ENCODE measurements at places on chromosomes 7 and 10.

DNA sequence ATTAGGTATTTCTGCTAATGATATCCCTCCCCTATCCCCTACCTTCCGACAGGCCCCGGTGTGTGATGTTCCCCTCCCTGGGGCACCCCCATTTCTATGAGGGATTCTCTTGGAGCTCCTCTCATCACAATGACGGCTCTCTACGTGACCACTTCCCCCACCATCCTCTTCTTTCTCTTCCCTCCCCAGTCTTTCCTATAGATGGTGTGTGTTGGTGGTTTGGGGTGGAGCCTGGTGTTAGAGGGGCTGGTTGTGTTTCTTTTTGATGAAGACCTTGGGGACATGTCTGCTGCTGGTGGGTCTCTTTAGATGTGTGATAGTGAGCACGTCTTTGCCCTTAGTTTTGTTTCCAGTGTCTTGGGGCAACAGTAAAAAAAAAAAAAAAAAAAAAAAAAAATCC, 28.6 kb downstream of the RPS24 start:
- DNase-seq, result no peak

DNA sequence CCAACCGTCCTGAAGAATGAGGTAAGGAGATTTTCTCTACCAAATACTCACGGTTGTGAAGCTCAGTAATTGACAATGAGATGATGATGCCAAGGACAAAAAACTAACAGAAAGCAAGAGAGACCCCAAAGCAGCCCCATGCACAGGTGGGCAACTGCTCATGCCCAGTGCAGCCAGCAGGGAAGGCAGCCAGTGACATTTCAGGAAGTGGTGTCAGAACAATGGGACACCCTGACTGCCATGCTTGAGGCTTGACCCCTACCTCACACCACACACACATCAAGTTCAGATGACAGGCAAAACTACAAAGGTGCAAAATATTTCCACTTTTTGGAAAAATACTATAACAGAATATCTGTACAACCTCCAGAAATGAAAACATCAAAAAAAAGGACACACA, 66.9 kb downstream of the CFAP46 start:
- DNase-seq, result no peak

DNA sequence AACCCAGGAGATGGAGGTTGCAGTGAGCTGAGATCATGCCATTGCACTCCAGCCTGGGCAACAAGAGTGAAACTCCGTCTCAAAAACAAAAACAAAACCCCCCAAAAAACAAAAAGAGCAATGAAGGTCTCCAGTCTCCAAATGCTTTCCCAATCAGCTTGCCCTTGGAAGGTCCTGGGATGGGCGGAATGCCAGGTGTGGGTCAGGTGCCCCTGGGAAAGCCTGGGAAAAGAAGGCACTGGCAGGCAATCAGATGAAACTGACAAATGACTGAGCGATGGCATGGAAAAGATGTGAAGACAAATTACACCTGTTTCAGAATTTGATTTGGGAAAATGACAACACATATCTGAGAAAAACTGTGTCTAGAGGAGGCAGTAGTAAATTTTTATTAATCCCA, 210.4 kb upstream of the IMMP2L start:
- no peak for DNase-seq

DNA sequence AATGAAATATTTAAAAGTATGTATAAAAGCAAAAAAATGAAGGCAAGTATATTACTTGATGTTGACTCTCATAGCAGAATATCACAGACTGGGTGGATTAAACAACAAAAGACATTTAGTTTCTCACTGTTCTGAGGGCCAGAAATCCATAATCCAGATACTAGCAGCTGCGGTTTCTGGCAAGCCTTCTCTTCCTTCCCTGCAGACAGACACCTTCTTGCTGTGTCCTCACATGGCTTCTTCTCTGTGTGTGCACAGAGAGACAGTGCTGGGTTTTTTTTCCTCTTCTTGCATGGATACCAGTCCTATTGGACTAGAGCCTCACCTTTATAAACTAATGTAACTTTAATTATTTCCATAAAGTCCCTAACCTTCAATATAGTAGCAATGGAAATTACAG, 127.9 kb upstream of the AKR1E2 start:
- DNase-seq, result no peak

- no peak for DNase-seq
These were observed 20.6 kb upstream of the SLC13A1 start for GRCh38 chr7:123220396-123220795.
